ENCODE measurements at places on chromosomes 3 and 15.

- DNase-seq = no peak
Measured at GRCh38 chr3:157135671-157136396, 24.1 kb downstream of the CCNL1 start.

- peak; percentile 32 for DNase-seq
Measured at GRCh38 chr15:41286665-41287333, 45.6 kb downstream of the OIP5 start.

DNA sequence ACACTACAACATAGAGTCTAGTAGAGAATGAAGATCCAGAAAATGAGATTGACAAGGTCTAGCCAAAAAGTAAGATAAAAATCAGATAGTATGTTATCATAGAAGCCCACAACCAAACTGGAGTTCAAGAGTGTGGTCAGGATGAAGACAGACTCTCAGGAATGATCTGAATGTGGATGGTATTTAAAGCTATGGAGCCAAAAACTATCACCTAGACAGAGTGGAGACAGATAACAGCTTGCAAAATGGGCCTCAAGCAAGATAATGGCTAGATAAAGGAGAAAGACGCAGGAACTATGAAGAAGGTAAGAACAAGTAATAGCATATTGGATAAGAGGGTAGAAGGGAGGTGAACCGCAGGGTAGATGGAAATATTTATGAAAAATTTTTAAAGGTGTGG, 35.4 kb downstream of the ZMAT3 start:
- no peak for DNase-seq

DNA sequence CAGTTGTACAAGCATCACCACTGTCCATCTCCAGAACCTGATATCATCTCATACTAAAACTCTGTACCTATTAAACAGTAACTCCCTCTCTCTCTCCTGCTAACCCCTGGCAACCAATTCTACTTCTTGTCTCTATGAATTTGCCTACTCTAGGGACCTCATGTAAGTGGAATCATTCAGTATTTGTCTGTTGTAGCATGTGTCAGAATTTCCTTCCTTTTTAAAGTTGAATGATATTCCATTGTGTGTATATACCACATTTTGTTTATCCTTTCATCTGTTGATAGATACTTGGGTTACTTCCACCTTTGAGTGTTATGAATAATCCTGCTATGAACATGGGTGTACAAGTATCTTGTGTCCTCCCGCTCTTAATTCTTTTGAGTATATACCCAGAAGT, 16.6 kb downstream of the ZNF592 start:
- no peak for DNase-seq

DNA sequence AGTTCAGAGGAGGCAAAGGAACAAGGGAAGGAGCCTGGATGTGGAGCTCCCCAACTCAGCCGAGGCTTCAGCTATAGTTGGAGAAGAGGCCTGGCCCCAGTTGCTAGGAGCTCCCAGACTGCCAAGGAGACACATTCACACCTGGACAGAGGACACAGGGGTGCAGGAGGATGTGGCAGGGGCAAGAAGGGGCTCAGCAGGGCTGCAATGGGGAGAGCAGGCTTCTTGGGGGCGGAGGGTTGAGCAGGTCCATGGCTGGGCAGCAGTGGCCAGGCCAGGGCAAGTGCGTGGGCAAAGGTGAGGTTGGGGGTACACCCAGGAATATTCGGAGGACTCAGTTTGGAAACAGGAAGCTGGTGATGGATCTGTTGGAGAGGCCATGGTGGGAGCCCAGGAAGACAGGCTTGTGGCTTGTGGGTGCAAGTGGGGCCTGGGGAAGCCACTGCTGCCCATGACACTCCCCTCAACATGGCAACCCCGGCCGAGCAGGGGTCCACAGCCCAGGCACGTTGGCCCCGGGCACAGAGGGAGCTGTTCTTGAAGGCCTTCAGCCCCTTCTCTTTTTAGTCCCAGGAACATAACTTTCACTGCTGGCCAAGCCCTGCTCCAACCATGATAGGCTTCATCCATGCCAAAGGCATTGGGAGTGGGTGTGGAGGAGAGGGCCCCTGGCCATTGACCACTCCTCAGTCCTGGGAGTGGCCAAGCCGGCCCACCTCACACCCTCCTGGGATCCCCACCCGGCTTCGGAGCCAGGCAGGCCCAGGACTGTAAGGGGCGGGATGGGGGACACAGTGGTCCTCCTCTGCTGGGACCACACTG, 33.3 kb downstream of the TSPAN3 start:
- no peak for DNase-seq

GRCh38 chr15:65580287-65580686, 30.6 kb downstream of the INTS14 start:
- DNase-seq = no peak

DNA sequence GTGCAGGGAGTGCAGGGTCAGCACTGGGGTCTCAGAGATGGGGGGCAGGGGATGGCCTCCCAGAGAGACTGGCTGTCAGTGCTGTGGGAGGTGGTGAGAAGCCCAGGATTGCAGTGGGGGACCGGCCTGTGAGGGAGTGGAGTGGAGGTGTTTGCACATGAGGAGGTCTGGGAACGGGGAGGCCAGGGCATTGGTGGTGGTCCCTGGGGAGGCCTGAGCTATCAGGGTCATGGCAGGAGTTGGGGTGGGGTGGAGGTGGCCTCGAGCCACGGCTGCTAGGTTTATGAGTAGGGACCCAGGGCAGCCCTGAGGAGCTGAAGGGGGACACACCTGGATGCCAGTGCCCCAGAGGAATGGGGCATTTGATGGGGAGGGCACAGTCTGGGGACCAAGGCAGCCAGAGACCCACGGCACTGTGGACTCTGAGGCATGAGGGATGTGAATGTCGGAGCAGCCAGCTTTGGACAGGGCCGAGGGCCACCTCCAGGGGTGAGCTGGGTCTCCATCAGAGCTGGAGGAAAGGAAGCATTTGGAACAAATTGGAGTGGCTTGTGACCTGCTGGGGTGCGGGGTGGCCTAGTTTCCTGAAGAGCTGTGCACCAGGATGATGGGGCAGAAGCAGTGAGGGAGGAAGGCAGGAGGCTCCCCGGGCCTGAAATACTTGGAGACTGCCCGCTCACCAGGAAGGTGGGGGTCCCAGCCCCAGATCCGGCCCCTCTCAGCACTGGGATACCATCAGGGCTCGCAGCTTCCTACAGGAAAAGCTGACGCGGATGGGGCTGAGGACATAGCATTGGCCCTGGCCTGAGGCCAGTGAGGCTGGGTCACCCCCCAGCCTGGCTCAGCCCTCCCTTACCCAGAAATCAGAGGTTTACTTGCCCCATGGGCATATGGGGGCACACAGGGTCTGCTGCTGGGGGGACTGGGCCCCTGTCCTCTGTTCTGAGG, 9.5 kb upstream of the CSPG4 start:
- DNase-seq = no peak
